Effector memory CD8-positive, alpha-beta T cell (primary cell): ENCODE measurements at places on chromosomes 4 and X.

DNA sequence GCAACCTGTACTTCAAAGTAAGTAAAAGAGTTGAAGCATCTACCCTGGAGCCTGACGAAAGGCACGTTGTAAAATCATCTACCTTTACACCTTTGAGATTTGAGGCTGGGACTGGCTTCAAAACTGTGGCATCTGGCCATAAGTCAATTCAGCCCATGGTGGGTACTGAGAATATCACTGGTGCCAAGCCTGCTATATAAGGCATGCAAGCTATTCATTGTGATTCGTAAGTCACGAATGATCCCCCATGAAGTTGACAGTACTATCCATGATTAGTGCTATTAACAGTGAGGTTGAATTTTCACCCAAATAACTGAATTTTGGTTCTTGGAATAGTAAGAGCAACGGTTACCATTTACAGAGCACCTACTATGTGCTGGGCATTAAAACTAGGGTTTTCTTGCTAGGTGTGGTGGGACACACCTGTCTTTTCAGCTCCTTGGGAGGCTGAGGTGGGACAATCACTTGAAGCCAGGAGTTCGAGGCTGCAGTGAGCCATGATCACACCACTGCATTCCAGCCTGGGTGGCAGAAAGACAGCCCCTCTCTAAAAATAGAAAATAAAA, 39.8 kb downstream of the IRF2 start:
- H3K27ac ChIP-seq, result no peak overlapping the region
- DNase-seq, result no peak
- H3K4me1 ChIP-seq, result peaks cover 63% of the 10 kb centered on the region
- H3K4me3 ChIP-seq, result no peak overlapping the region
- H3K36me3 ChIP-seq, result peaks cover 11% of the 10 kb centered on the region
- no peaks in the 10 kb centered on the region for H3K27me3 ChIP-seq

GRCh38 chr4:188434643-188435042, 295.4 kb downstream of the TRIML1 start:
- no peak overlapping the region for H3K27ac ChIP-seq
- no peaks in the 10 kb centered on the region for H3K36me3 ChIP-seq
- no peaks in the 10 kb centered on the region for H3K4me1 ChIP-seq
- no peaks in the 10 kb centered on the region for H3K27me3 ChIP-seq
- H3K4me3 ChIP-seq, result no peak overlapping the region

DNA sequence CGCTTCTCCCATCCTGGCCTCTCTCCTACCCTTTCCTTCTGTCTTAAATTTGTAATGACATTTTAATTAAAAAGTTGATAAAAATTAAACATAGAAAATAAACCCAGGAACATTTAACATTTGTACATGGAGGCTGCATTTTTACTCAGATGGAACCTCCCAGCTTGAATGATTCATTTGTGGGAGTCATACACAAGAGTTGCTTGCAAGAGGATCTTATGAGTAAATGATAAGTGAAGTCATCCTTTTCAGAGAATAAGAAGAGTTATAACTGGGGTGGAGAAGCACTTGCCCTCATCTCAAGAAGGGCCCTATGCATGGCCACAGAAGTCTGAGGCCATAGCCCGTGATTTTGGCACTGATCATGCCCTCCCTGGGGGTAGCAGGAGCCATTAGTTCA, 482.9 kb upstream of the BOD1L1 start:
- no peaks in the 10 kb centered on the region for H3K4me1 ChIP-seq
- H3K27me3 ChIP-seq, result no peaks in the 10 kb centered on the region
- DNase-seq, result no peak
- H3K27ac ChIP-seq, result no peak overlapping the region
- H3K36me3 ChIP-seq, result no peaks in the 10 kb centered on the region

GRCh38 chr4:179441596-179441995, 1999.4 kb upstream of the AGA start:
- no peak overlapping the region for H3K4me3 ChIP-seq
- no peak for DNase-seq
- H3K27ac ChIP-seq, result no peak overlapping the region
- H3K4me1 ChIP-seq, result no peaks in the 10 kb centered on the region
